ENCODE measurements at places on chromosomes 11 and 22.
A peak's percentile ranks its signal among the peaks of the same experiment; 100 is the strongest.

- no peak for DNase-seq
These were observed 101.4 kb downstream of the DBX1 start for GRCh38 chr11:20058749-20059458.

GRCh38 chr22:27918341-27919221 is 475 bp downstream of the PITPNB start:
- DNase-seq = peak; percentile 74

- DNase-seq = no peak
These were observed 158.1 kb downstream of the GRIA4 start for GRCh38 chr11:105767931-105768330.

GRCh38 chr22:48895831-48896765 is 931.6 kb downstream of the BRD1 start:
- peak; percentile 19 for DNase-seq

- no peak for DNase-seq
These were observed 28.5 kb downstream of the ZNF280B start for GRCh38 chr22:22479999-22480532.

GRCh38 chr11:38131535-38131934 is 1533.5 kb upstream of the RAG2 start:
- no peak for DNase-seq

GRCh38 chr11:133219543-133219942 is 312.8 kb downstream of the OPCML start:
- DNase-seq = no peak

DNA sequence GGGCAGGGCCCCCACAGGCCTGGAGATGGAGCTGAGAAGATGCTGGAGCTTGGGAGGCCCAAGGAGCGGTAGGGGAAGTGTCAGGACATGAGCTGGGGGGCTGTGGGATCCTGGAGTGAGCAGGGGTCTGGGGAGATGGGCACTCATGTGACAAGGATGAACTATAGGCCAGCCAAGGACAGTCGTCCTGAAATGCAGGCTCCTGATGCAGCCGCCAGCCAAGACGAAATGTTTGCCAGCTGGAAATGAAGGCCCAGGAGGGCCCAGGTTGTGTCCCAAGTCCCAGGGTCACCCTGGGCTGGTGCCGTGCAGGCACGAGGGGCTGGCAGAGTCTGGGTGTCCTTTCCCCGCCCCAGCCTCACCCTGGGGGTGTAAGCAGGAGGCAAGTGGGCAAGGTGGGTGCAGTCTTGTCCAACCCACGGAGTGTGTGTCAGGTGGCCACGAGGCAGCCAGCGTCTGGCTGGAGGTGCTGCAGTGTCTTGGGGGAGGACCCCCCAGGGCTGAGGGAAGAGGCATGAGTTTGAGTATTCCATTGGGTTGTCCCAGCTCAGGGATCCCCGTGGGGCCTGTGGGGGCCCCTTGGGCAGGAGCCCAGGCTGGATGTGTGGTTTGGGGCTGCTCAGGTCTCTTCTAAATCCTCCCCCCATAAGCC is 21.4 kb downstream of the MRGPRG start:
- DNase-seq = no peak

DNA sequence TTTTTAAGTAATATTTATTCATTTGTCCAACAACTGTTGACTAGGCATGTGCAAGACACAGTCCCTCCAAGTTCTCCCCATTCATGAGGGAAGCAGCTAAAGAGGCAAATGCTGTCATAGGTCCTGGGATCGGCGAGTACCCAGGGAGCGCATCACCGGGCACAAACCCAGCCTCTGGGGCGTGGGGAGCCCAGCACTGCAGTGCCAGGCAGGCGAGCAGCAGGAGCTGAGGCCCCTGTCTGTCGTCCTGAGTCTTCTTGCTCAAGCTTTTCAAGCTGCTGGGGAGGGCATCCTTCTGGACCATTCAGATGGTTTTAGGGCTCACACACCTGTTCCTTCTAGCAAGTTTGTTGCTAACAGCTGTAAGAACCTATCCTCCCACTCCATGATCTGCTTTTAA is 62.1 kb downstream of the PPFIA1 start:
- no peak for DNase-seq

DNA sequence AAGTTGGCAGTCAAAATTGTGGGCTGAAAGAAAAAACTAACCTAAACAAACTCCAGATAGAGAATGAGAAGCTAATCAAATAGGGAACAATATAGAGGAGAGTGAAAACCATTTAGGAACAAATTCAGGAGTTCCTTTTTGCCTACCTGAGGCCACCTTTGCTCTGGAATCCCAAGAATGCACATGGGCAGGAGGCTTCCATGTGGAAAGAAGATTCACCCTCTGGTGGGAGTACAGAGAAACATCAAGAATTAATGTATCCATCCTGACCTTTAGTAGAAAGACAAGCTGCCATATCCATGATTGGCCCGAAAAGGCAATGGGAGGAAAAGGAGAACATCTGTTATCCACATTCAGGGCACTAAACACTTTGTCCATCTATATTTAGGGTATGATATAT is 35.0 kb upstream of the MRGPRX1 start:
- no peak for DNase-seq

GRCh38 chr11:34316347-34317035 is 41.3 kb downstream of the ABTB2 start:
- DNase-seq = no peak

DNA sequence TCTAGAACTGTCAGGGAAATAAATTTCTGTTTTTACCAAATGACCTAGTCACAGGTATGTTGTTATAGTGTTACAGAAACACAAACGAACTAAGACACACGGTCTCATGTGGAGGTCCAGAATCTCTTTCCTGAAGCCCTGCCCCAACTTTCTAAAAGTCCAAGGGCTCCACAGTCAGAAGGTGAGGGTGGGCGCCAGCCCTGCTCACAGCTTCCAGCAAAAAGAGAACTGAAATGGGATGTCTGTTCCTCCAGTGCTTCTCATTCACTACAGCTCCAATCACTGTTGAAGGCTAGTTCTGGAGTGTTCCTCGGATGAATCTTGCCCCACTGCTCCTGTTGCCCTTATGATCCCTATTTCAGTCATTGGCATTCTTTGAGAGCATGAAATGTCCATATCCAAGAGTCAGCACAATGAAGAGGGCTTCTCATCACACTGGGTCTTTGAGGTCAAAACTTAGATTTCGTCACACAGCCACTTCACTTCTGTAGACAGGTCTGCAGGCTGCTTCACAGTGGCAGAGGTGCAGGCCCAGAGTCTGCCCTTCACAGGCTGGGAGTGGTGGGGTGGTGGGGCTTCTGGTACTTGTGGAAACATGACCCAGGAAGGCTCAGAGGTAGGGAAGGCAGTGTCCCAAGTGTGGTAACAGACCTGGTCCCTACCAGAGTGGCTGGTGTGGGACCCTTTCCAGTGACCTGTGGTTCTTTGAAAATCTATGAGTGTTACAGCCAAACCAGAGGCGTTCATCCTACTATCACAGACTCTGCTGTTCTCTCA is 34.9 kb downstream of the FAM181B start:
- DNase-seq = no peak

DNA sequence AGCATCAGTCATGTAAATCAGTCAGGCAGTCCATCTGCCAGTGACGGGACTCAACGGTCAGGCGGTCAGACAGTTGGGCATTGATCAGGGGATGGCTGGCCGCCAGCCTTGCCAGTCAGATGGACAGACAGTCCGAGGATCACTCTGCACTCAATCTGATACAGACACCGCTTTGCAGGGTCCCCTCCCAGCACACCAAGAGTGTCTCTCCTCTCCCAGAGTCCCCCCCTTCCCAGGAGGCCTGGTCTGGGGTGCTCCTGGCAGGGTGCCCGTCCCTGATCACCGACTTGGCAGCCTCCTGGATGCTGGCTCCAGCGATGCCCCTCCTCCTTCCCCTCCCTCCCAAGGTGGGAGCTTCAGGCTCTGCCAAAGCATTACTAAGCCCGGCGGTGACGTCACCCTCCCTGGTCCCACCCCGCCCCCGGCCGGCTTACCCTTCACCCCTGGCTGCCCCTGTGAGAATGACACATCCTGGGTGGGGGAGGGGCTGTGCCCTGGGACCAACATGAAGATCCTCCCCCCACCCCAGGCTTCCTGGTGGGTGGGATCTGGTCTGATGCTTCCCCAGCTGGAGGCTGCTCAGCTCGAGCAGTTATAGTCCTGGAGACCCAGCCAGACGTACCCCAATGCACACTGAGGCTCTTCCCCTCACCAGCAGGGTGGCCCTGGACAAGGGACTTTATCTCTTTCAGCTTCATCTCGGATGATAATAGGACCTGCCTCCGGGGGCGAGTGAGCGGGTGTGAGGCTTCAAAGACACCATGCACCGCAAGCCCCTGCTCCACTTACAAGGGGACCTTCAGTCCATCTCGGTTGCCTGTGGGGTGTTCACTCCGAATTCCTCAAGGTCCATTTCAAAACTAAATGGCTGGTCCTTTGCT is 69.2 kb downstream of the CD82 start:
- DNase-seq = peak; percentile 40

- DNase-seq = no peak
These were observed 9.8 kb downstream of the LGALS2 start for GRCh38 chr22:37569921-37570660.

DNA sequence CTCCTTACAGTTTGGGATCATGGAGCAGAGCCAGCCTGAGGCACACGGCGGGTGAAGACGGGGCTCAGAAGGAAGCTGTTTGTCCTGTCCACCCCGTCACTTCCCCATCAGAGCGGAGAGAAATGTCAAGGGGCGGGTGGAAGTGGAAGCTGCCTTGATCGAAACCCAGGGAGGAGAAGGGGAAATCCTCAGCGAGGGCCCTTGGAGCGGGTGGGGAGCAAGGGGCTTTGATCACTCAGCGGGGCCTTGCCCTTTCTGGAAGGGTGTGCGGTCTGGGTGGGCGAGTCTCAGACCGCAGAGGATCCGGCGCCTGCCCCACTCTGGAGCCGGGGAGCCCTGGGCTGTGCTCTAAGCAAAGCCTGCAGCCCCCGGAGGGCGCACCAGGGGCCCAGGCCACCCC is 320.4 kb downstream of the NTM start:
- DNase-seq = no peak
